ENCODE measurements at places on chromosomes 3 and 15.

DNA sequence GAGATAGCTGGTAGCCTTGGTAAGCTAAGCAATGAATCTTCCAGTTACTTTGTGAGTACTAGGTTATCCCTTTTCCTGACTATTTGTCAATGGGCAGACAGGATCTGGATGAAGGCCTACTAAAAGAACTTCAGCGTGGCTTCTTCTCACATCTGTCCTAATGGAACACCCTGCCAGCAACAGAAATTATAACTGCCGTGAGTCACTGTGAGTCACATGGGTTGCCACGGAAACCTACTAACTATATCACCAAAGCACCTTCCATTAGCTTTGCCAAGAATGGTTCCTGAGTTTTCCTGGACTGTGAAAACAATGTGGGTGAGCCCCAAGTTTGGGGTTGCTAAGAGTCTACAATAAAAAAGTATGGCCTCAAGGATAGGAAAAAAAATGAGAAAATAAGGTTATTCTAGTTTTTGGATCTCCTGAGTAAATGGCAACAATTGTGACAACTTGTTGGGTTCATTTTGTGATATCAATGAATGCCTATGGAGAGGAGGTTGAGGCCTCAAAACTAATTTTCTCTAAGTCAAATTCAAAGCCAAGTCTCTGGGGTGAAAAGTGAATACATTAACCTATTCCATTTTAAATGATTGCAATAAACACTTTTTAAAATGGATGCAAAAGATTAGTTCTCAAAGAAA, 195.1 kb upstream of the ICE2 start:
- DNase-seq, result no peak

DNA sequence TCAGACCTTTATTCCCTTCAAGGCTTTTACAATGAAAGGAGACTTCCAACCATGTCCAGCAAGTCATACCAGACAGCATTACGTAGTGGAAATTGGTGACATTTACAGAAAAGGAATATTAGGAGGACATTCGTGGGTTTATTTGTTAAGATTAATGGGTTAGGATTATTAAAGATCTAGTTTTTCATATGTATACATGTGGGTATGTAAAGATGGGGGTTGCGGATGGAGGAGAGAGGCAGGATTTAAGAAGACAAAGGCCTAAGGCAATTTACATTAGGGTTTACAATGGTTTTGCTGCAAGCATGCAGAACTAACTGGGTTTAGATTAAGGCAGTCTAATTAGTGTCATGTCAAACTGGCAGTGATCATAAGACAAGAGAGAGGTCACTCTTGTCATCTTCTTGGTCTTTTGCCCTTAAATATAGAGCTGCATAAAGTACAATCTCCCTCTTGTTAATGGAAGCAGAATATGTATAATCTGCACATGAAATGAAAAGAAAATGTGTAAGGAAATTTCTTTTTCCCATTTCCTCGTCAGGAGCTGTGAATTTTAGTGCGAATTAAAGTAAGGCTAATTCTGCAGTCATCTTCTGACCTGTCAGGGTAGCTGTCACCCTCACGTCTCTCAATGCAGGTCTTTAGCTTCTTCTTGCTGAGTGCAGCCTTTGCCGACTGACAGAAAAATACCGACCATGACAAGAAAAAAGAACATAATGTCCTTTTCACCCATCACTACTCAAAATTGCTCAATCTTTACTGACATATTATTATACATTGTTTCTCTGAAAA, 258.9 kb upstream of the MEIS2 start:
- no peak for DNase-seq

DNA sequence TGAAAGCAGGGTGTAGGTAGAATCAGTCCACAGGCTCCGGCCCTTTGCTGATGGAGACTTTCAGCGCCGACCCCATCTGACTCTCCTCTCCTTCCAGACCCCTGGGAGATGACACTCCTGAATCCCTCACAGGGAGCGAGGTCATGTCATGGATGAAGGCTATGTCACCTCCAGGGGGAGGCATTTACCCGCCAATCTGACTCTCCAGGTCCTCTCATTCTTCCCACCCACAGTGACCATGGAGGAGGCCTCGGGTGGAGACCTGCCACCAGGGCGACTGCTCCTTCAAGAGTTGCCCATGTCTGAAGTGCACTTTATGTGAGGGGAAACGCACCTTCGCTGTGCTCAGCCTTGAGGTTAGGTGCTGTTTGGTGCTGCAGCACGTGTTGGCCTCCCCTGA, 112.7 kb downstream of the KLF13 start:
- DNase-seq, result peak; percentile 22

GRCh38 chr3:94423578-94423977, 360.7 kb downstream of the NSUN3 start:
- DNase-seq, result no peak

DNA sequence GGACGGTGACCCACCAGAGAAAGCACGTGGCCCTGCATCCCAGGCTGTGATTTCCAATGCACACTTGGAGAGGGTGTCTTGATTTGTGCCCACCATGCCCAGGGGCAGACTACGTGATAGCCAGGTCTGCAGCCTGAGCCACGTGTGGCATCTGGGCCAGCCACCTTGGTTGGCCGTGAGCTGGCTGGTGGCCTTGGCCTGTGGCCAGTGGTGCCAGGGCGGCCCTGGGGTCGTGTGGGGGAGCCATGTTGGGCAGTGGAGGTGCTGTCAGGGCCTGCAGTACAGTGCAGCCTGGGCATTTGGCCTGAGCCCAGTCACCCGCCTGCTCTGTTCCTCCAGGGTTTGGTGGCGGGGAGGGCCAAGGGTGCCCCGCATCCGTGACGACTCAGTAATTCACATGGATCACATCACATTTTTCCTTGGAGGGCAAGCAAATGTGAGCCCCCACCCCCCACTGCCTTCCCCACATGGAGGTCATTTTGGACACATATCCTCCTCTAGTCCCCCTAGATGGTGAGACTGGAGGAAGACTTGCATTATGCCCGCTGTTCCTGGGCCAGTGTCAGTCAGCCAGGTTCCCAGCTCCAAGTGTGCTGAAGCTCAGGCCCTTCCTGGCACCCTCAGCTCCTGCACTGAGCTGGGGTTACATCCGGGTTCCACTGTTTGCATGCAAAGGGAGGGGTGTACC, 201.4 kb downstream of the UBE3A start:
- DNase-seq, result no peak

- DNase-seq, result no peak
These were observed 21.3 kb downstream of the PLA2G4E start for GRCh38 chr15:41999290-42000285.

GRCh38 chr3:116390318-116390717, 55.0 kb downstream of the LSAMP start:
- DNase-seq, result no peak

- DNase-seq, result no peak
These were observed 6.8 kb upstream of the GAP43 start for GRCh38 chr3:115616461-115616860.

- DNase-seq, result no peak
These were observed 457.0 kb upstream of the ONECUT1 start for GRCh38 chr15:53247041-53247708.

GRCh38 chr3:197404754-197405153, 106.3 kb upstream of the DLG1 start:
- DNase-seq, result no peak

GRCh38 chr15:37086521-37086920, 13.8 kb downstream of the MEIS2 start:
- no peak for DNase-seq

DNA sequence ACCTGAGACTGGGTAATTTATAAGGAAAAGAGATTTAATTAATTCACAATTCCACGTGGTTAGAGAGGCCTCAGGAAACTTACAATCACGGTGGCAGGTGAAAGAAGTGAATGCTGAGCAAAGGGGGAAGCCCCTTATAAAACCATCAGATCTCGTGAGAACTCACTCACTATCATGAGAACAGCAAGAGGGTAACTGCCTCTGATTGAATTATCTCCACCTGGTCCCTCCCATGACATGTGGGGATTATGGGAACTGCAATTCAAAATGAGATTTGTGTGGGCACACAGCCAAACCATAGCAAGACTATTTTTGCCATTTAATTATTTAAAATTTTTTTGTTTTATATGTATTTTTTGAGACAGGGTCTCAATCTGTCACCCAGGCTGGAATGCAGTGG, 27.0 kb upstream of the KCTD6 start:
- no peak for DNase-seq

- peak; percentile 47 for DNase-seq
These were observed 98.2 kb upstream of the PTPRG start for GRCh38 chr3:61463191-61463590.

DNA sequence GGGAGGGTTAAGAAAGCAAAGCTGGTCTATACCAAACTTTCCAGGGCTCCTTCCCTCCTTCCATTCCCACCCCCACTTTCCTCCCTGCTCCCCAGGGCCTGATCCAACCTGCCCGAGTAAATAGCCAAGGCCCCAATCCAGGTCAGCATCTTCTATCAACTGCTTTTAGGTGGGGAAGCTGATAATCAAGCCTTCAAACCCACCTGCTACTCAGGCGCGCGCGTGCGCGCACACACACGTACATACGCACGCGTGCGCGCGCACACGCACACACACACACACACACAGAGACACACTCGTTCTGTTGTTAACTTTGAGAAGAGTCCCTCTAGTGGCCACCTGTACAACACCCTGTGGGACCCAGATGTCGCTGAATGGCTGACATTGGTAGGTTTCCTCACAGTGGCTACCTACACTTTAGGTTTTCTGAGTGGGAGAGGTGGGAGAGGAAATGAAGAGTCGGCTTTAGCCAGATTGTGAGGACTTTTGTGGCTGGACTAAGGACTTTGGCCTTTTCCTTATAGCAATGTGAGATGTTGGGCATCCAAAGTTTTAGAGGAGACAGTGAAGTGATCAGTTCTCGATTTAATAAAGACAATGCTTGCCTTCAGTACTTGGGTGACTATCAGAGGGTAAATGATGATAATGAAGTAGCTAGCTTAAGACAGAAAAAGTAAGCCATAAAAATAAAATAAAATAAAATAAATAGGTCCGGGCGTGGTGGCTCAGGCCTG, 179.9 kb upstream of the C2CD4B start:
- DNase-seq, result peak; percentile 1

DNA sequence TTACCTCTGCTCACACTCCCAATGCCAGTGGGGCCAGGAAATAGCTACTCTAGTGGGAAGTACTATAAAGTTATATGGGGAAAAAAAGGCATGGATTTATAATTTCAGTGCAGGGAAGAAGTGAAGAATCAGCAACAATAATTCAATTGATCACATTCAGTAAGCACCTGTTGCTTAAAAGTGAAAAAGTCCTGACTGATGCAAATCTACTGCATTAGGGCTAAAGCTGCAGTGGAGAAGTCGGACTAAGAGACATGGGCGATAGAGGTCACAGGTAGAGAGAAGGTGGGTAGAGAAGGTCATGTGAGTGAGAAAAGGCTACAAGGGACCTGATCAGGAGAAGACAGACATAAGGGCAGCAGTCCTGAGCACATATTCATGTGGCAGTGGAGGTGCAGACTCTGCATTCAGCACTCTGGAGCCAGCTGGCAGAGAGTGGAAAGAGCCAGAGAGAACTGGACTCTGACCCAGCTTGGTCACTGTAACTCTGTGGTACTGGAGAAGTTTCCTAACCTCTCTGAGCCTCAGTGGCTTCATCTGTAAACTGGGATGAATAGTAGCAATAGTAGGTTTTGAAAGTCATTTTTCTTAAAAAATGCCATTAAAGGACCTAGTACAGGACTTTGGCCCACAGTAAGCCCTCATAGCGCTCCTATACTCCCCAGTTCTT, 17.6 kb upstream of the BCL2A1 start:
- no peak for DNase-seq

GRCh38 chr3:194713299-194714136, 27.8 kb downstream of the FAM43A start:
- no peak for DNase-seq

GRCh38 chr15:34472947-34473346, 35.3 kb upstream of the GOLGA8A start:
- no peak for DNase-seq

DNA sequence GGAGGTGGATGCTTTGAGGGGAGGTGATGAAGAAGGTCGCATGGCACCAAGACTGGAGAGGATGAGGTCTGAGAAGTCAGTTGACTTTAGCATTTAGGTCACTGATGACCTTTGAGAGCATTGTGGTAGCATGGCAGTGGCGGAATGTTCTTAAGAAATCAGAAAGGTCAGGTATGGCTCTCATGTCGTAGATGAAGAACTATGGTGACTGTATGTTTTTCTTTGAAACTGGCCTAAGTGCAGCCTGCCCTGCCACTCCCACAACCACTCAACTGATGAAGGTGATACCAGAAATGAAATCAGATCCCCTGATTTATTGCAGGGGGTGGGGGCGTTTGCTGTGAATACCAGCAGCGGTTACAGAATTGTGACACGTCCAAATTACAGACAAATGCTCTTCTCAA, 102.6 kb downstream of the ITPR1 start:
- no peak for DNase-seq

GRCh38 chr15:88912500-88912921, 668 bp downstream of the MFGE8 start:
- DNase-seq, result no peak

DNA sequence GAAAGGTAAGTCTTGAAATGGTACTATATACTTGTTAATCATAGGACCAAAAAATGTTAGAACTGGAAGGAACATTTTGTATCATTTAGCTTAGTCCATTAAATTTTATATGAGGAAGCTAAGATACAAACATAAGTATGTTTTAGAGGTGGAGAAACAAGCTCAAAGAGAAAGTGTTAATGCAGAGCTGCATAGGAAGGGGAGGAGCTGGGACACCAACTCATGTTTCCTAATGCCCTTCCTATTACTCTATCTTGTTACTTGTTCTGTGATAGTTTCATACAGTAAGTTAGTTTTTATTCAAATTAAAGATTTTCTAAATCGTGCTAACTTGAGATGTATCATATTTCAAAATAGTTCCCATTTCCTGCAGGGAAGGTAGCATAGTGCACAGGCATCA, 7.4 kb downstream of the SLC35A5 start:
- DNase-seq, result no peak

- DNase-seq, result no peak
These were observed 137.9 kb downstream of the NEO1 start for GRCh38 chr15:73190189-73190601.

GRCh38 chr15:39874890-39875549, 45.0 kb downstream of the GPR176 start:
- DNase-seq, result peak; percentile 19

DNA sequence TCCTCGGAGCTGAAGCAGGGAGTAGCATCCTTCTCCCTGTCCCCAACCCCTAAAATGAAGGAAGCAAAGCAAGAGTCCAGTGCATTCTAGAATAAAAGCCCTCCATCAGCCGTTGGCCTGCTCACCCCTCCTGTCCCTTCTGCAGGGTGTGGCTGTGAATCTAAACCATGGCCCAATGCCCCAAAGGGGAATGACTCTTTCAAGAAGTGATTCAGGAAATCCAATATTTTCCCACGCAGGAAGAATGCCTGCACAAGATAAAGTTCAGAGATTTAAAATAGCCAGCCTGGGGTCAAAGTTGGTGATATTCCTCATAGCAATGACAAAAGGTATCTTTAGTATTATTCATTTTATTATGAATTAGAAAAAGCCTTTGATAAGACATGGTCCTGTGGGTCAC, 38.5 kb downstream of the SLCO2A1 start:
- DNase-seq, result no peak
